Occipital lobe (tissue), 3 donors: ENCODE measurements at places on chromosomes 7 and 10. TPM values are rescaled to one million over a fixed set of nuclear protein-coding genes. Genes with fewer than 3 reads are reported as not detected.

PAX2 gene
- not detected for total RNA-seq

SFMBT2 gene
- total RNA-seq, result 17.8 TPM

NOD1 gene
- 1.9 TPM for total RNA-seq

RADIL gene
- 2.3 TPM for total RNA-seq

PIK3CG gene
- total RNA-seq, result 3.3 TPM

PNLIP gene
- total RNA-seq, result not detected

KNDC1 gene
- total RNA-seq, result 5.9 TPM

DIP2C gene
- total RNA-seq, result 42.0 TPM

GBX1 gene
- not detected for total RNA-seq

CFTR gene
- 0.16 TPM for total RNA-seq

SFTPD gene
- 0.62 TPM for total RNA-seq

AUTS2 gene
- total RNA-seq, result 95.3 TPM

WDR86 gene
- total RNA-seq, result 50.2 TPM

ZNF273 gene
- total RNA-seq, result 43.8 TPM

ELFN1 gene
- total RNA-seq, result 9.5 TPM

SYT15B gene
- total RNA-seq, result not detected

PLAC9 gene
- 1.6 TPM for total RNA-seq

DNAH11 gene
- 1.1 TPM for total RNA-seq

OIT3 gene
- 0.47 TPM for total RNA-seq

POLR2J3 gene
- total RNA-seq, result 27.3 TPM

CREB5 gene
- 8.0 TPM for total RNA-seq

DKK1 gene
- total RNA-seq, result 4.5 TPM

PDE1C gene
- 17.8 TPM for total RNA-seq

OR9A2 gene
- total RNA-seq, result 1.1 TPM

SDK1 gene
- 7.0 TPM for total RNA-seq

MPP7 gene
- 1.4 TPM for total RNA-seq

AKR1C4 gene
- not detected for total RNA-seq

NUTM2D gene
- total RNA-seq, result 3.9 TPM

EIF5AL1 gene
- 0.16 TPM for total RNA-seq

WIPF3 gene
- total RNA-seq, result 5.6 TPM

OR6B1 gene
- not detected for total RNA-seq

SHTN1 gene
- total RNA-seq, result 54.1 TPM

NPTX2 gene
- 5.8 TPM for total RNA-seq
